ENCODE measurements at places on chromosomes 1 and 21. TPM values are rescaled to one million over a fixed set of nuclear protein-coding genes. Genes with fewer than 3 reads are reported as not detected.

DNA sequence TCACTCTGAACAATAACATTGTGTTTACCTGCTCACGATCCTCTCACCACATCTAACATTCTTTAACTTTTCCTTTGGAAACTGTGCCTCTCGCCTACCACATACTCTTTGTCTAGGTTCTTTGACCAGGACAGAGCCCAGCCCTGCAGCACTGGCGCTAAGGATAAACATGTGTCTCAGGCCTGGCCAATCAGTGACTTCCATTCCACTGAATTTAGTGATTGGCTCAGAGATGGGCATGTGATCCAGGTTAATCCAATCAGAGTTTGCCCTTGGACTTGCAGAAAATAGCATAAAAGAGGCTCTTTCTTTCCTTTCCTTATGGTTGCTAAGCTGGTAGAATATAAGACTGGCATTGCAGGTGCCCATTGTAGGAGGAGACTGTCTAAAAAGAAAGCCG is 605.7 kb downstream of the MATN1 start:
- H3K36me3 ChIP-seq: no peaks in the 10 kb centered on the region
- H3K27me3 ChIP-seq: peaks cover 8% of the 10 kb centered on the region
- H3K4me3 ChIP-seq: no peak overlapping the region

GSTM1 gene
- 0.38 TPM for total RNA-seq

INAVA gene
- not detected for total RNA-seq

SLC19A2 gene
- total RNA-seq: 5.4 TPM

NES gene
- total RNA-seq: not detected

GRCh38 chr1:25550683-25551310 is 7.4 kb downstream of the LDLRAP1 start:
- DNase-seq: no peak
- peak overlapping the region; percentile 95 for H3K27ac ChIP-seq
- H3K4me1 ChIP-seq: peaks cover 93% of the 10 kb centered on the region
- H3K4me3 ChIP-seq: peak overlapping the region; percentile 89
- no peaks in the 10 kb centered on the region for H3K27me3 ChIP-seq

DNA sequence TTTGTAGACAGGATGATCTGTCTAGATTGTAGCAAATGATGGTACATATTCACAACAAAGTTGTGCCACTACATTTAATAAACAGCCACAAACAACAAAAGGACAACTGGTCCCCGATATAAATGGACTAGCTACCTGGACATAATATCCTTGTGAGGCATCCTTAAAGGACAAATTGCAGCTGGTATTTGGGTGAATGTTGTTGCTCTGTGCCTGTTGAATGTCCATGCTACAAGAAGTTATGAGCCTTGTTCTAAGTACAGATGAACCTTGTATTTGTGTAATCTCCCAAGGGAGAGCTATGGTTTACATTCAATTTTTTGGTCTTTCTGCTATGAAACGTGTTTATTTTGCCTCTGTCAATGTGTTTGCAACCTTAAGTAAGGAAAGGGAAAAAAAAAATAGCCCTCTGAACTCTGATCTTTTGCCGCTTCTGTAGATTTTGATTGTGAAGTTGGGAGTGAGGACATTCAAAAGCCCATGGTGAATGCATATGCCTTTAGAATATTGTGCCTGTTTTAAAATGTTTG is 26.5 kb downstream of the SFT2D2 start:
- no peak for DNase-seq
- no peaks in the 10 kb centered on the region for H3K27me3 ChIP-seq
- no peak overlapping the region for H3K27ac ChIP-seq
- peaks cover 34% of the 10 kb centered on the region for H3K4me1 ChIP-seq
- H3K4me3 ChIP-seq: no peak overlapping the region
- H3K36me3 ChIP-seq: peaks cover 84% of the 10 kb centered on the region

DNA sequence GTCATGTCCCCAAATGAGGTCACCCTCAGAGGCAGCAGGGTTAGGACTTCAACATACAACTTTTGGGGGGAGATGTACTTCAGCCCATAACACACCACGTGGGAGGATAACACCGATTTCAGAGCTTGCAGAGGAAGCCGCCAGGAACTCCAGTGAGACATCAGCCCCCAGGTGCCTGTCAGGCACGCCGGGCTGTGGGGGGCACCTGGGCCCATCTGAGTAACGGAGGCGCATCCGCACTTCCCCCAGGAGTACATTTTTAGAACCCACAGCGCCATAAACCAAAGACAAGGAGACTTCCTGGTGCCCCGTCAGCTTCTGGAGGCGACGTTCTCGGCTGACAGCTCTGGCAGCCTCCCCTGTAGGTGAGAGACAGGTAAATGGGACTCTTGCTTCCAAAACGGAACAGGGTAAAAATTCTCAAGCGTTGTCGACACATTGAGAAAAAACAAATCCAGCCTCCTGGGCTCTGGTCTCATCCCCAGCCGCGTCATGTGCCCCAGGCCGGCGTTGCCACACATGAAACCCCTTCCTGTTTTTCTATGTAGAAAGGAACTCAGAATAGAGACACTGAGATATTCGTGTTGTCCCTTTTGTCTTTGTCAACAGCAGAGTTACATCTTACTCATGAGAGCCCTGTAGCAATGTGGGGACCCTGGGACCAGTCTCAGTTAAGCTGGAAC is 93.3 kb downstream of the PDE9A start:
- H3K4me3 ChIP-seq: peak overlapping the region; percentile 83
- peak overlapping the region; percentile 98 for H3K27ac ChIP-seq
- H3K36me3 ChIP-seq: no peaks in the 10 kb centered on the region
- H3K27me3 ChIP-seq: no peaks in the 10 kb centered on the region

Measured in naive thymus-derived CD8-positive, alpha-beta T cell (primary cell).